ENCODE measurements at places on chromosomes 1 and 21.

DNA sequence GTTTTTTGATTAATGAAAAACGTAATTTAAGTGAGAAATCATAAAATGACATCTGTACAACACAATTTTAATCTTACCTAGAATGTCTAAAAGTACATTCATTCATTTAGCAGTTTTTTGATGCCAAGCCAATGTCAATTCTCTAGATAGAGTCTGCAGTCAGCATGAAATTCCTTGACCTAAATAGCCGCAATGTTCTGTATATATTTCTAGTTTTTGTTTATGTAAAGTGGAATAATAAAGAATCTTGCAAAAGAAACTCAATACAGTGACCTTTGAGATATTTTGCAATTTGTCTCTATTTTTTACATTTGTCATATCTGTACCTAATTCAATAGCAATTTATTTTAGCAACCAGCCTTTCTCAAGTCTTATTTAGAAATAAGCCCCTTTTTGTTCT lies 176.0 kb downstream of the ATP6V1G3 start:
- no peak for DNase-seq

- no peak for DNase-seq
Observed at GRCh38 chr1:176058686-176059085, 148.4 kb downstream of the COP1 start.

DNA sequence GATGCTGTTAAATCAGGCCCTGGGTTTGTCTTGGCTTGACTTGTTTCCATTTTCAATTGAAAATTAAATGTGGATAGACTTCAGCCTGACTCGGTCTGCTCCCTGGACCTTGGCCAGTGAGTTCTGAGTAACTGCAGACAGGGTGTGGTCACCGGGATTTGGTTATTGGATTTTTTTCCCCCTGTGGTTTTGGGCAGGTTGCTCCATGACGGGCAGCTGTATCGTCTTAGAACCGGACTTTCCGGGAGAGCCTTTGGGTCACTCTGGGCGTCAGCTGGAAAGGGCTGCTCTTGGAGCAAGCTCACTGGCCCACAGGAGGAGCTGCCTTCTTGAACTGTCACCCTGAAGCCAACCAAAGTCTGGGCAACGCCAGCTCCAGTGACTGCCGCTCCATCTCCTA lies 75.0 kb downstream of the CLIC6 start:
- DNase-seq = no peak

DNA sequence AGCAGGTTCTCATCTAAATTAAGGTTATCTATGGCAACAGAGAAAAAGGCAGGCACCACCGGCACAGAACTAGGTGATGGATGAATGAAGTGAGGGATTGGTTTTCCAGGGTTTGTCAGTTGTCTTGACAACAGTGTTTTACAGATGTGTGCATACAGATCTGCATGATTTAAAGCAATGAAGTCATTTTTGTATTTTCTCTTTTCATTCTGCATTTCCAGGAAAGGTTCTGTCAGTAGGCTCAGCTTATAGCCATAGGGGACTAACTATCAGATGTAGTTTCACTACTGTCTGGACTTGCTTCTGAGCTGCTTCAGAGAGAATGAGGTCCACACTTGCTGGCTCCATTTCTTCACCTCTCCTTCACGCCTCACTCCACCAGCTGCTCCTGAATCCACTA lies 98.2 kb upstream of the LMO4 start:
- no peak for DNase-seq

Measured in stimulated activated CD8-positive, alpha-beta memory T cell treated with anti-CD3 and anti-CD28 coated beads, Interleukin-4, amount 100 ng/mL, for 48 hours (primary cell).